Type B pancreatic cell (in vitro differentiated cells): ENCODE measurements at places on chromosomes 5 and 9. TPM values are rescaled to one million over a fixed set of nuclear protein-coding genes. Genes with fewer than 3 reads are reported as not detected.

Gene TAS2R1
- total RNA-seq = not detected in 2 replicates

Gene FOXI1
- not detected in 2 replicates for total RNA-seq

Gene SLC34A3
- total RNA-seq = 0.41 and 0.81 TPM in 2 replicates

Gene MSMP
- not detected in 2 replicates for total RNA-seq

Gene BSPRY
- 9.0 and 22.6 TPM in 2 replicates for total RNA-seq

Gene MTMR12
- 22.8 and 23.5 TPM in 2 replicates for total RNA-seq

Gene PRSS3
- total RNA-seq = 0.86 TPM in 1 of 2 replicates, not detected in the other

Gene TMEM252
- 0.67 and 0.80 TPM in 2 replicates for total RNA-seq

Gene CEL
- total RNA-seq = 4.5 and 4.9 TPM in 2 replicates

Gene GABRB2
- 2.5 and 6.6 TPM in 2 replicates for total RNA-seq

Gene TMEM171
- 0.38 and 1.3 TPM in 2 replicates for total RNA-seq

Gene QRFP
- not detected in 2 replicates for total RNA-seq

Gene COL23A1
- 1.5 and 15.5 TPM in 2 replicates for total RNA-seq

Gene ALDOB
- 30.5 and 36.7 TPM in 2 replicates for total RNA-seq

Gene SPIN1
- total RNA-seq = 98.6 and 107 TPM in 2 replicates

Gene ST6GALNAC4
- 11.9 and 17.5 TPM in 2 replicates for total RNA-seq

Gene CDKN2A
- total RNA-seq = 1.8 and 9.0 TPM in 2 replicates

Gene PCDHB10
- 2.1 and 3.2 TPM in 2 replicates for total RNA-seq

Gene STPG3
- total RNA-seq = 0.31 TPM in 1 of 2 replicates, not detected in the other

Gene INSYN2B
- 1.5 TPM in 1 of 2 replicates, not detected in the other for total RNA-seq

Gene STKLD1
- total RNA-seq = 1.00 and 3.9 TPM in 2 replicates

Gene C1QTNF3
- 3.2 and 5.1 TPM in 2 replicates for total RNA-seq

Gene TAL2
- 0.65 TPM in 1 of 2 replicates, not detected in the other for total RNA-seq

Gene SHISAL2B
- total RNA-seq = 0.63 TPM in 1 of 2 replicates, not detected in the other

Gene UNC13B
- total RNA-seq = 48.9 and 62.1 TPM in 2 replicates

Gene FAM240B
- total RNA-seq = not detected in 2 replicates

Gene ZNF454
- total RNA-seq = 0.12 TPM in 1 of 2 replicates, not detected in the other

Gene GARNL3
- 11.1 and 19.7 TPM in 2 replicates for total RNA-seq

Gene GBA2
- total RNA-seq = 100 and 103 TPM in 2 replicates

Gene RNF44
- 85.8 and 103 TPM in 2 replicates for total RNA-seq

Gene GAPVD1
- total RNA-seq = 44.4 and 52.4 TPM in 2 replicates

Gene CDH9
- total RNA-seq = 0.68 TPM in 1 of 2 replicates, not detected in the other

Gene RPS14
- total RNA-seq = 2,469 and 2,543 TPM in 2 replicates

Gene FCN2
- not detected in 2 replicates for total RNA-seq

Gene DAB2IP
- 49.7 and 57.2 TPM in 2 replicates for total RNA-seq

Gene ARSI
- 1.4 and 4.6 TPM in 2 replicates for total RNA-seq

Gene TRPM6
- total RNA-seq = 1.4 and 16.9 TPM in 2 replicates

Gene CNOT8
- total RNA-seq = 41.4 and 51.5 TPM in 2 replicates

Gene SPATA6L
- 3.0 and 4.7 TPM in 2 replicates for total RNA-seq

Gene FABP6
- total RNA-seq = 0.85 and 6.3 TPM in 2 replicates
